ENCODE measurements at places on chromosomes 16 and 17. TPM values are rescaled to one million over a fixed set of nuclear protein-coding genes. Genes with fewer than 3 reads are reported as not detected.

Gene SLC6A2
- polyA plus RNA-seq: 0.23 TPM

Gene DPEP3
- 0.12 TPM for polyA plus RNA-seq

Gene PRSS36
- polyA plus RNA-seq: 10.5 TPM

Gene RRAD
- polyA plus RNA-seq: 2.3 TPM

Gene TRIM16
- polyA plus RNA-seq: 45.7 TPM

Gene CD7
- polyA plus RNA-seq: 0.42 TPM

Gene SEPTIN12
- 1.00 TPM for polyA plus RNA-seq

Gene CDRT15L2
- not detected for polyA plus RNA-seq

Gene SLFN14
- polyA plus RNA-seq: 0.09 TPM

Gene GSG1L
- polyA plus RNA-seq: 26.1 TPM

Gene CACNA1G
- polyA plus RNA-seq: 37.6 TPM
